ENCODE measurements at places on chromosomes 5 and 9.

- no peak for DNase-seq
Observed at GRCh38 chr5:15938186-15938585, 241.4 kb downstream of the MARCHF11 start.

- DNase-seq: no peak
Observed at GRCh38 chr5:151094030-151094851, 13.4 kb upstream of the TNIP1 start.

GRCh38 chr9:121660367-121660766 is 8.9 kb downstream of the DAB2IP start:
- DNase-seq: no peak

GRCh38 chr5:154755361-154756008 is at the start of gene LARP1:
LARP1 (plus strand) TSS chr5:154755377; CDS start chr5:154755758, 381 bp downstream.
- DNase-seq: peak; percentile 56

DNA sequence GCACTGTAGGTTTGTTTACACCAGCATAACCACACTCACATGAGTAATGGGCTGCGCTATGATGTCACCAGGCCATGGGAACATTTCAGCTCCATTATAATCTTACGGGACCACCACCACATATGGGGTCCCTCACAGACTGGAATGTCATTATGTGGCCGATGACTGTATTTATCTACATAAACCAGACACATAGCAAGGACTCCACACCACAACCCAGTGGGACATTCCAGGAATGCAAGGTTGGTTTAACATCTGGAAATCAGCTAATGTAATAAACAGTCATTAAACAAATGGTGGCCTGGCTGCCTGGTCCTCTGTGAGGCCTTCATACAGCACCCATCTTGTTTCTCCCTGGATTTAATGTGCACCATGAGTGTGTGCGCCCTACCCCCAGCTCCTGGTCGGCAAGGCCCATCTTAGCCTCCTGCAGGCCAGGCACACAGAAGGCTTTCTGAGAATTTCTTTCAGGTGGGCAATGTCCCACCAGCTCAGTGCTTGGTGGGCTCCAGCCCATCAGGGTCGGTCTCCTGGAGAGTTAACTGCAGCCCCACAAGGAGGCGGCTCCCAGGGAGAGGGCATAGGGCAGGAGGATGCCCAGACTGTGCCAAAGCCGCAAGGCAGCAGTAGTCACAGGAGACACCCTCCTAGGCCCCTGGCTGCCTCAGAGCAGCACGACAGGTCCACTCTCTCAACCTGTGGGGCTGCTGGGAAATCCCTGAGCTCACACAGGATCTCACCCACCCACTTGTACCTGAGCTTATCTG is 35.9 kb upstream of the SARDH start:
- peak; percentile 3 for DNase-seq

GRCh38 chr9:129136446-129137035 is 25.3 kb downstream of the PTPA start:
- no peak for DNase-seq

DNA sequence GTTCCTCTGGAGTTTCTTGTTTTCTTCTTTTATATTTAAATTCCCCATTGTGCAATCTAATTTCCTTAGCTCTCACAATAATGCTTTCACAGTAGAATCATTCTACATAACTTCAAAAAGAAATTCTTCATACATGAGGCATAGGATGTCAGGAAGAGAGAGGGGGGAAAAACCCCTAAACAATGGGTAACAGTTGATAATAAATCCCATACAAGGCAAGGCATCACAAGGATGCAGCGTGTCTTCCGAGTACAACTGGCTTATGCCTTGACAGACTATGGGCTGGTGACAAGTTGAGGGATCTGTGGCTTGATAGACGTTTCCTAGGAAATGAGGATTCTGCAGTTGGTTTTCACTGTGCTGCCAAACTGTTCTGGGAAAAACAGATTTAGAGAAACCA is 247.4 kb downstream of the ARL15 start:
- no peak for DNase-seq

GRCh38 chr5:59099270-59099994 is 516.6 kb downstream of the RAB3C start:
- no peak for DNase-seq

GRCh38 chr5:10649666-10650380 is 86.0 kb downstream of the ANKRD33B start:
- DNase-seq: no peak

DNA sequence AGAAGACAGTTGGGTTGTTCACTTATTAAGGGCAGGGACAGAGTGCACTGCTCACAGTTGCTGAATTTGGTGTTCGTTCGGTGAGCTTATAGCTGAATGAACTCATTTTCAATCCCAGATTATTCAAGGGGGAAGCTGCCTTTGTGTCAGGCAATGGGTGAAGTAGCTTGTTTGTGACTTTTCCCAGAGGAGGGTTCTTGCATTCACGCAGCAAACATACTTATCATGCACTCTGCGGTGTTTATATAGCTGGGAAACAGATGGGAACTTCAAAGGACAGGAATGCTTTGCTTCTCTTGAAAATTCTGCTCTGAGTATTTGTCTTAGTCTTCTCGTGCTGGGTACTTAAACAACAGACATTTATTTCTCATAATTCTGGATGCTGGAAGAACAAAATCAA is 64.7 kb upstream of the ABCA1 start:
- DNase-seq: no peak

GRCh38 chr5:68347536-68347935 is 132.0 kb downstream of the PIK3R1 start:
- DNase-seq: no peak

- no peak for DNase-seq
Observed at GRCh38 chr5:160793530-160793899, 58.5 kb downstream of the ATP10B start.

- DNase-seq: no peak
Observed at GRCh38 chr9:20137425-20137824, 348.6 kb upstream of the SLC24A2 start.

DNA sequence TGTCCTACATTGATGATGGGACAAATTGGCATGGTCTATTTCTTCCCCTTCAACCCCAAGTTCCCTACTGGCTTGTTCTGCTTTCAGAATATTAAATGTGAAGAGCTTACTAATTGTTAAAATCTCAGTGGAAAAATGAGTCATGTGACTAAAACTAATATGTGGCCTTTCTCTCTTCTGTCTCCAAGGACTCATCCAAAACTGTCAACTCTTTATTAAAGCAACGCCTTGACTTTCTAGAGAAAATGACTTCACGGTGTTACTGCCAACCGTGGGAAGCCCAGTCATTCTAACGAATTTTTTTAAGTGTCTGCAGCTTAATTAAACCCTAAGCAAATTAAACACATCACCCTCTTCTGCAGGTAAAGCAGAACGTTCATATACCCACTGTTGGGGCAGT is 431.6 kb downstream of the DTWD2 start:
- no peak for DNase-seq

GRCh38 chr5:25544652-25545249 is 900.0 kb upstream of the CDH10 start:
- no peak for DNase-seq

DNA sequence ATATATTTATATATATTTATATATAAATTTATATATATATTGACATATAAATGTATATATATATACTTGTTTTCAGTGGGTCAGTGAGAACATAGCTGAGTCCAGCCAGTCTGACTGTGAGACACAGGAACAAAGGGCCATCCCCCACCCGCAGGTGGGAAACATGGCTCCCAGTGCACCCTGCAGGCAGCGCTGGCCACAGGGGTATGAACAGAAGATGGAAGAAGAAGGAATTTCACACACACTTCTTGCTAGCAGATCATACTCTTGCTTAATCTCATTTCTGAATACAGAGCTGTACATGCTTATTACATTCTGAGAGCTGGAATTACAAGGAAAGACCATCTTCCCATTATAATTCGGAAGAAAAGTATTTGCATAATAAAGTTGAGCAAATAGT is 595.4 kb downstream of the IRX1 start:
- no peak for DNase-seq

- no peak for DNase-seq
Observed at GRCh38 chr5:12100542-12100941, 196.3 kb upstream of the CTNND2 start.

DNA sequence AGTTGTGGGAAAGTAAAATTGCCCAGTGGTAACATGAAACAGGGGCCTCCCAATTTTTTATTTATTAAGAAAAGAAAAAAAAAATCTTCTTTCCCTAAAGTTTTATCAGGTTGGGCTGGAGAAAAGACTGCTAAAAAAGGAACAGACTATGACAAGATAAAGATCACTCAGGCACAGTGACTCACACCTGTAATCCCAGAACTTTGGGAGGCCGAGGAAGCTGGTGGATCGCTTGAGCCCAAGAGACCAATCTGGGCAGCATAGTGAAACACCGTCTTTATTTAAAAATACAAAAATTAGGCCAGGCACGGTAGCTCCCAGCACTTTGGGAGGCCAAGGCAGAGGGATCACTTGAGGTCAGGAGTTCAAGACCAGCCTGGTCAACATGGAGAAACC is 312.5 kb downstream of the CETN3 start:
- no peak for DNase-seq

DNA sequence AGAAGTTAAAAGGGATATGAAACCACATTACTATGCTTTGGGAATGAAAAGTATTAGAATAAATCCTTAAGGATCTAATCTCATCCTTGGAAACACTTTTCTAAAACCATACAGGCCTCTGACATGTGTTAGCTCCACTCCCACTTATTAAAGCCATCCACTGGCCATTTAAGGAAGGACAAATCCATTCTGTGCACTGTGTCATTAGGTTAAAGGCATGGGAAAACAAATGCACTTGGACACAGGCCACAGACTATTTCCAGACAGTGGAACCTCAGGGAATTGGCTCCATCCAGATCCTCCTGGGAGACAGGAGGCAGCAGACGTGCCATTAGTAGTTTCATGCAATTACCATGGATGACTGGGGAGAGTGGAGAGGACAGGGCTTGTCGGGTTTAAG is 454.9 kb downstream of the ENC1 start:
- no peak for DNase-seq
